Frontal cortex (tissue), 4 donors: ENCODE measurements at places on chromosomes 3 and 15. TPM values are rescaled to one million over a fixed set of nuclear protein-coding genes. Genes with fewer than 3 reads are reported as not detected.

MESP1 gene
- total RNA-seq: 2.0 TPM

SCG3 gene
- 37.9 TPM for total RNA-seq

IL5RA gene
- total RNA-seq: under 0.01 TPM

RPP25 gene
- total RNA-seq: 7.3 TPM

ANKRD34C gene
- total RNA-seq: under 0.01 TPM

ROPN1 gene
- not detected for total RNA-seq

SERPINI2 gene
- 0.41 TPM for total RNA-seq

ROBO2 gene
- total RNA-seq: 245 TPM

CLEC3B gene
- 24.1 TPM for total RNA-seq

NOX5 gene
- total RNA-seq: under 0.01 TPM

AGBL1 gene
- total RNA-seq: 1.2 TPM

MNS1 gene
- total RNA-seq: 1.2 TPM

CLDN1 gene
- 4.1 TPM for total RNA-seq

SLC33A1 gene
- 53.8 TPM for total RNA-seq

ATP10A gene
- total RNA-seq: 0.82 TPM

PPP2R3A gene
- total RNA-seq: 36.3 TPM

STAC gene
- total RNA-seq: 6.5 TPM

GPR156 gene
- total RNA-seq: 2.0 TPM

WNT5A gene
- 7.3 TPM for total RNA-seq
